ENCODE measurements at places on chromosomes 6 and 20.
A peak's percentile ranks its signal among the peaks of the same experiment; 100 is the strongest.

GRCh38 chr6:115120391-115120790 lies 777.6 kb upstream of the HS3ST5 start:
- H3K36me3 ChIP-seq, result no peaks in the 10 kb centered on the region
- H3K4me3 ChIP-seq, result no peak overlapping the region
- H3K4me1 ChIP-seq, result no peaks in the 10 kb centered on the region
- H3K27me3 ChIP-seq, result no peaks in the 10 kb centered on the region
- no peak overlapping the region for H3K27ac ChIP-seq
- no peak for DNase-seq

- no peaks in the 10 kb centered on the region for H3K36me3 ChIP-seq
- DNase-seq, result no peak
- H3K27me3 ChIP-seq, result no peaks in the 10 kb centered on the region
- no peaks in the 10 kb centered on the region for H3K4me1 ChIP-seq
Measured at GRCh38 chr20:50618537-50618936, 72.8 kb downstream of the RIPOR3 start.

DNA sequence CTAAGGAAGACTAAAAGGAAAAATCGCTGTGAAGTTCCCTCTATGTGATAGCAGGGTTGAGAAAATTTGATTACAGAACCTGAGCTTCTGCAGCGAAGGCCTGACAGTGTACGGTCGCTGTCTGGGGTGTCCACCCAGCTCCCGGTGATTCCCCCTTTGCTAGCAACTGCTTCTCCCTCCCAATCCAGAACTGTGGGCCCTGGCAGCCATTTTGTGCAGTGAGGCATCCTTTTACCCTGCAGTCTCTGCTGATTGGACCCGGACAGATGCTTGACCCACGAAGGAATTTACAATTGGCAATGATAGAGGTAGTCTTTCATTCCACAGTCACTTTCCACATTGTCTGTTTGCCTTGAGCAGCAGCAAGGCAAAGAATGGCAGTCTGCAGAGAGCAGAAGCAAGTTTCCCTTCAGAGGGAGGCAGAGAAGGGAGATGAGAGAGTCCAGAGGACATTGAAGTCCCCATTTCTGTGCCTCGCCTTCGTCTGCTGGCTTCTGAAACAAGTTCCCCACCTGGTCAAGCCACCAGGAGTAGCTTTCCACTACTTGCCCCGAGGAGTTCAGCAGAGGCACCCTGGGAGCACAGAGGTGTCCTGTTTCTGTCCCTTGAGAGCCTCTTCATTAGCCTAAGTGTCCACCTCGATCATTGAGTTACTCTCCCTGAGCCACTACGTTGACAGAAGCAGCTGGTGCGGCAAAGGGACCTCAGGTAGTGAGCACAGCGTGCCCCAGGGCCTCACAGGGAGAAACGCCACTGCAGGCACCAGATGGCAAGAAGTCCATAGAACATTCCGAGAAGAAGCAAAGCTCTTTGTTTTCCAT lies 370.3 kb downstream of the NRN1 start:
- no peaks in the 10 kb centered on the region for H3K36me3 ChIP-seq
- H3K4me1 ChIP-seq, result no peaks in the 10 kb centered on the region
- DNase-seq, result no peak
- H3K27ac ChIP-seq, result no peak overlapping the region

- H3K4me3 ChIP-seq, result no peak overlapping the region
- no peak for DNase-seq
- no peaks in the 10 kb centered on the region for H3K36me3 ChIP-seq
- H3K27ac ChIP-seq, result no peak overlapping the region
Measured at GRCh38 chr20:13274275-13274861, 53.3 kb downstream of the ISM1 start.

DNA sequence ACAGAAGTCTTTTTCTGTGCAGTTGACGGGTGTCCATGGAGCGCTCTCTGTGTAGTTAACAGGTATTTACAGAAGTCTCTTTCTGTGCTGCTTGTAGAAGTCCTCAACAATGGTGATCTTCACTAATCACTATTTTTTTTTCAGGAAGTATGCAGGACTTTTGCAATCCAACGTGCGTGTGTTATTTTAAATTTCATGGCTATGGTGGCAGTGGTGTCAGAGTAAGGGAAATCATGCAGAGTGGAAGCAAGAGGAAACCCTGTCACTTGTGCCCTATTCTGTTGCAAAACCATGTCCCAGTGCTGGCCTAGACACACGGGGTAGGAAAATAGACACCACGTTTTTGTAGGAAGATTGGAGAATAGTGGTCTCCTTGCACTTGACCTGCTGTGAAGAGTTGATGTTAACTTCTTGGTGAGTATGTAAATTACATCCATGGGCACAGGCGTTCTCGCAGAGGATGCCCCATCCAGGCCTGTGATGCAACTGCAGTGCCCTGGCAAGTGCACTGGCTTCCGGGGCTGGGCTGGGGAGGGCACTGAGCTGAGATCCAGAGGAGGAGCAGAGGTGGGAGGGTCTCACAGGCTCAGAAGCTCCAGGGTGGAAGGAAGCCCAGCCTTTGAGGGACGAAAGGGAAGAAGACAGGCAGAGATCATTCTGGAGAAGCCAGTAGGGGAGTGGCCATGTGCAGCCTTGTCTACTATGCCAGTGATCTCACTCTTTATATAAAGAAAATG lies 146.5 kb downstream of the SYCP2 start:
- no peak overlapping the region for H3K4me3 ChIP-seq
- no peak for DNase-seq
- no peak overlapping the region for H3K27ac ChIP-seq

- H3K27me3 ChIP-seq, result no peaks in the 10 kb centered on the region
- no peaks in the 10 kb centered on the region for H3K4me1 ChIP-seq
- H3K36me3 ChIP-seq, result no peaks in the 10 kb centered on the region
- DNase-seq, result no peak
- H3K27ac ChIP-seq, result no peak overlapping the region
Measured at GRCh38 chr6:125511809-125512396, 210.1 kb upstream of the HDDC2 start.

DNA sequence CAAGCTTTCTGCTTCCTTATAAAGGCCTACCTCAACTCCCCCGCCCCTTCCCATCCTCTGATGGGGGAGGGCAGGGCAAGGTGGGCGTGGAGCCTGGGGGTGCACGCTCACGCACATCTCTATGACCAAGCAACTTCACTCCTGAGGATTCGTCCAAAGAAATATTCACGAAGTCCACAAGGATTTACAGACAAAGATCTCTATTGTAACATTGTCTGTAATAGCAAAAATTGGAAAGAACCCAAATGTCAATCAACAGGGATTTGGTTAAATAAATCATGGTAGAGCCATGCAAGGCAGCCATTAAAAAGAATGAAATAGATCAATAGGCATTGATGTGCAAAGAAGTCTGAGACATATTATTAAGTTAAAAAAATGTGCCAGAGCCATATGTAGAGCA lies 130.4 kb upstream of the AFDN start:
- no peak overlapping the region for H3K27ac ChIP-seq
- H3K36me3 ChIP-seq, result no peaks in the 10 kb centered on the region
- peaks cover 5% of the 10 kb centered on the region for H3K4me1 ChIP-seq
- no peak overlapping the region for H3K4me3 ChIP-seq
- no peak for DNase-seq
- H3K27me3 ChIP-seq, result no peaks in the 10 kb centered on the region

DNA sequence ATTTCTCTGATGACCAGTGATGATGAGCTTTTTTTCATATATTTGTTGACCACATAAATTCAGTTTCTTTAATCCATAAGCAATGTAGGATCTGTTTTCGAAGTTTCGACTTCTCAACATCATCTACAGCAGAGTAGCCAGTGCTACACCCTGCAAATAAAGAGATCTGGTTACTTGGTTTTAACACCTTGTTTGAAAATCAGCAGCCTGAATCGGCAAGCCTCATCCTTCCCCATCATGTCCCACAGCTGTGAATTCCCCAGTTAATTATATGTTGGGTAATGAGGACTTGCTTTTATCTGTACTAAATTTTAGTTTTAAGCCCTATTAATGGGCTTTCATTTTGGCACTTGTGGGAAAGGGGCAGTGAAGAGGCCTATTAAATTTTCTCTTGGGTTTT lies 80.6 kb downstream of the BMP2 start:
- peaks cover 4% of the 10 kb centered on the region for H3K4me1 ChIP-seq
- no peak overlapping the region for H3K4me3 ChIP-seq
- H3K27ac ChIP-seq, result no peak overlapping the region

DNA sequence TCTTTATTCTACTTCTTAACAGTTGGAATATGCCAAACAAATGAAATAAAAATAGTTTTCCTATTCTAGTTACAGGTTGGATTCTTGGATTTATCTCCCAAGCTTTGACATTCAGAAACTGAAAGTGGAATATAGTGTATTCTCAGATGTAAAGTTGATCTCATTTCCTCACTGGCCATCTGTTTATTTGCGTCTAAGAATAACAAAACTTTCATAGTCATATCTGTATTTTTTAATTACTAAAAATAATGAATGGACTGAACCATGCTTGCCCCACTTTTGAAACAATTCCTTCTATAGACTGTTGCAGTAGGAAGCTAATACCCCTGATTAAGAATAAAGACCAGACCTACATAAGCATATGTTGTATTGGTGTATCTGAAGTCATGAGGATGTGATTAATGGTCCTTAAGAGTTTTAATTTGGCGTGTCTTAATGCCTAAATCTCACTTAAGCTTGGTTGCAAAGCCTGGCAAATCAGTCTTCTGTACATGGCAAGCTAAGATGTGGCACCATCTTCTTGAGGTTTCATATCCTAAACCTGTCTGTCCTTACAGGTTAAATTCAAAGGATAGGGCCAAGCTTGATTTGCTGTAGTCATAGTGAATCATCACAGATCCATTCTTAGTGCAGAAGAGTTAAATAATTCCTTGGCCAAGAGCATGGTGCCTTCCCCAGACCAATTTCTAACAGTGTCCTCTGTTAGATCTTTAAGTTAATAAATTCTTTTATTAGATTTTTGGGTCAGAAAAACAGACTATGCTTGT lies 58.9 kb downstream of the FOXO3 start:
- H3K4me1 ChIP-seq, result peaks cover 33% of the 10 kb centered on the region
- no peak for DNase-seq
- H3K27ac ChIP-seq, result no peak overlapping the region
- H3K36me3 ChIP-seq, result no peaks in the 10 kb centered on the region
- no peaks in the 10 kb centered on the region for H3K27me3 ChIP-seq

DNA sequence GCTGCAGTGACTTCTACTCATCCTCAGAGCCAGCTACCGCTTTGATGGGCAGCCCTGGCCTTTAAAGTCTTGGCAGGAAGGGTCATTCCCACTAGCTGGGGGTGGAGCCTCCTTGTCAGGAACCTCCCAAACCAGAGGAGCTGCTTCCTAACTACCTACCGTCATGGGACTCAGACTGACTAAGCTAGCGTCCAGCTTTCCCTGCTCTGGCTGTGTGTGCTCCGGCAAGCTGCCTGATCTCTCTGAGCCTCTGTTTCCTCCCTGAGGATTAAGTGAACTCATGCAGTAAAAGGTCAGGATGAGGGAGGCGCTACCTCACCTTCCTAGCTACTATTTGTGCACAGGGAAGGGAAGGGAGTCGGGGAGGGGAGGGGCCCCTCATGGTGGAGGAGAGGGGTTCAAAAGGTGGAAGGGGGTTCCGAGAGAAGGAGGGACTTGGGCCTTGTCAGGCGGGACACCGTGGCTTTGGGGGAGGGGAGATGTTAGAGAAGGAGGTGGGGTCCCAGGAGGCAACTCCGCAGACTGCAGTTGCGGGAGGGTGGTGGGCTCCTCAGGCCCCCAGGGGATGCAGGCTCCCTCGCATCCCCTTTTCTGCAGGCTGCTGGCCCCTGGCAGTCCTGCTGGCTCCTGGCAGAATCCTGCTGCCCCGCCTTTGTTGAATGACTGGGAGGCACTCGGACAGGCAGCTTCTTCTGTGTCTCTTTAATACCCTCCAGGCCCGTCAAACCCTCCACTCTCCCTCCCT lies 9.8 kb downstream of the DUSP15 start:
- no peaks in the 10 kb centered on the region for H3K36me3 ChIP-seq
- peaks cover 3% of the 10 kb centered on the region for H3K4me1 ChIP-seq
- no peak for DNase-seq
- no peak overlapping the region for H3K27ac ChIP-seq
- H3K4me3 ChIP-seq, result peak overlapping the region; percentile 31
- no peaks in the 10 kb centered on the region for H3K27me3 ChIP-seq

DNA sequence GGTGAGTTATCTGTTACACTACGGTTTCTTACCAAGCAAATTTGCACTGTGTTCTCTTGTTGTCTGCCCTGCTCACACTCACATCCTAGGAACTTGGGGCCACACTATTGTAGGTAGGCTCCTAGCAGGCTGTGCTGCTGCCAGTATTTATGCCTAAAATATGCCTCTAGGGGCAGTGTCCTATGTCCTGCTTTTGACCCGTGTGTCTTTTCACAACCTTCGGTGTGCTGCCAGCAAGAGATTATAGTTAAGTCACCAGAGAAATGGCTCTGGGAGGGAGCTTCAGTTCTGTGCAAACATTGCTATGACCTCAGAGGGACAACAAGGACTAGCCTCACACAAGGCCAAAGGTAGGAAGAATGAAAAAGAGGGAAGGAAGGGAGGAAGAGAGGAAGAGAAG lies 8.9 kb upstream of the TAAR5 start:
- H3K4me1 ChIP-seq, result no peaks in the 10 kb centered on the region
- no peaks in the 10 kb centered on the region for H3K27me3 ChIP-seq
- no peak for DNase-seq
- no peak overlapping the region for H3K27ac ChIP-seq

DNA sequence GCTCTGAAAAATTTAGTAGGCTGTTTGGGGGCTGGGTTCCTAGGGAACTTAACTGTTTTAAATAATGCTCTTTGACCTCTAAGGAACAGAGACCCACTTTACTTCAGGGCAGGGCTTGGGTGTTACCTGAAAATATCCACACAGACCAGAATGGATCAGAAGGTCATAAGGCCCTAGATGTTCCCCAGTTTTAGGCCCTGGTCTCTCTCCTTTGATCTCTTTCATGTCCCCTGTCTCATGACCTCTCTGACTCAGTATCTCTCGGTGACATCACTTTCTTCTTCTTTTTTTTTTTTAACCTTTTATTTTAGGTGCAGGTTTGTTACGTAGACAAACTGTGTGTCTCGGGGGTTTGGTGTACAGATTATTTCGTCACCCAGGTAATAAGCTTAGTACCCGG lies 272.1 kb upstream of the SGK1 start:
- H3K27ac ChIP-seq, result no peak overlapping the region
- no peaks in the 10 kb centered on the region for H3K36me3 ChIP-seq
- no peaks in the 10 kb centered on the region for H3K4me1 ChIP-seq
